ENCODE measurements at places on chromosomes 4 and X. TPM values are rescaled to one million over a fixed set of nuclear protein-coding genes. Genes with fewer than 3 reads are reported as not detected.

The ARR3 gene
- polyA plus RNA-seq, result not detected

DNA sequence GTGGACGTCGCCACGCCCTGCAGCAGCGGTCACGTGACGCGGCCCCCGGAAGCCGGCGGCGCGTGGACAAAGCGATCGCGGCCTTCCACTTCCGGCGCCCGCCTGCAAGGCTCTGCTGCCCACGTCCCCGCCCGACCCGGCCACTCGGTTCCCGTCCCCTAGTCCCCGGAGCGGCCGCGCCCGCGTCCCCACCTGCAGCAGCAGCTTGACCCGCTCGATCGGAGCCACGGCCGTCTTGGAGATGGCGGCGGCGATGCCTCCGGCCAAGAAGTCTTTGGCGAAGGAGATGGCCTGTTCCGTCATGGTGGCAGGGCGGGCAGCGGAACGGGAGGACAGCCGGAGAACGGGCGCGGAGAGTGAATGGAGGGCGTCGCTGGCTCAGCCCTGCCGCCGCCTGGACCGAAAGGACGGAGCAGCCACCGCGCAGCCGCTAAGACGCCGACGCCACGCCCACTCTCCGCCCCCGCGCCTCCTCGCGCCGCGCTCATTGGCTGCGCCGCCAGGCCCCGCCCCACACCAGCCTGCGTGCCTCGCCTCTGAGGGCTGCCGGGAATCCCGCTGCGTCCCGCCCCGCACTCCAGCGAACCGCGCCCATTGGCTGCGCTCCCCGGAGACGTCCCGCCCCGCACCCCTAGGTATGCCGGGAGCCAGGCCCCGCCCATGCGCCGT, at the start of gene SLC25A6:
Gene SLC25A6 (minus strand): TSS at position 407 of the 669 bp plus-strand sequence. CDS start 104 bp downstream, at position 303.
- peak; percentile 99 for DNase-seq

DNA sequence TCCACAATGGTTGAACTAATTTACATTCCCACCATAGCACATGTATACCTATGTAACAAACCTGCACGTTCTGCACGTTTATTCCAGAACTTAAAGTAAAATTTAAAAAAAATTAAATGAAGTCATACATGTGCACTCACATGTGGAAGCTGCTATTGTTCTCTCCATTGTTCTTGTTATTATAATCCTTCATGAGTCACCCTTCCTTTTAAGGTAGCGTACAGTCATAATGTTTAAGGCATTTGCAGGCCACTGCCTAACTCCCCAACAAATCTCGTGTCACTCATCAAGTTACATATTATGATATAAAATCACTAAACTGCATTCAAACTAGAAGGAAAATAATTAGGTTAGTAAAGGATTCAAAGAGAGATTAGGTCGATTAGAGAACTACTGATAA, 63.6 kb downstream of the SLC7A11 start:
- DNase-seq, result peak; percentile 49

GRCh38 chr4:126568652-126569570, 1063.8 kb upstream of the INTU start:
- DNase-seq, result no peak

The SCML2 gene
- polyA plus RNA-seq, result 2.0 TPM

- DNase-seq, result no peak
Measured at GRCh38 chrX:12494400-12495138, 296.6 kb upstream of the PRPS2 start.

GRCh38 chr4:153258750-153259149, 54.5 kb downstream of the TRIM2 start:
- DNase-seq, result no peak

DNA sequence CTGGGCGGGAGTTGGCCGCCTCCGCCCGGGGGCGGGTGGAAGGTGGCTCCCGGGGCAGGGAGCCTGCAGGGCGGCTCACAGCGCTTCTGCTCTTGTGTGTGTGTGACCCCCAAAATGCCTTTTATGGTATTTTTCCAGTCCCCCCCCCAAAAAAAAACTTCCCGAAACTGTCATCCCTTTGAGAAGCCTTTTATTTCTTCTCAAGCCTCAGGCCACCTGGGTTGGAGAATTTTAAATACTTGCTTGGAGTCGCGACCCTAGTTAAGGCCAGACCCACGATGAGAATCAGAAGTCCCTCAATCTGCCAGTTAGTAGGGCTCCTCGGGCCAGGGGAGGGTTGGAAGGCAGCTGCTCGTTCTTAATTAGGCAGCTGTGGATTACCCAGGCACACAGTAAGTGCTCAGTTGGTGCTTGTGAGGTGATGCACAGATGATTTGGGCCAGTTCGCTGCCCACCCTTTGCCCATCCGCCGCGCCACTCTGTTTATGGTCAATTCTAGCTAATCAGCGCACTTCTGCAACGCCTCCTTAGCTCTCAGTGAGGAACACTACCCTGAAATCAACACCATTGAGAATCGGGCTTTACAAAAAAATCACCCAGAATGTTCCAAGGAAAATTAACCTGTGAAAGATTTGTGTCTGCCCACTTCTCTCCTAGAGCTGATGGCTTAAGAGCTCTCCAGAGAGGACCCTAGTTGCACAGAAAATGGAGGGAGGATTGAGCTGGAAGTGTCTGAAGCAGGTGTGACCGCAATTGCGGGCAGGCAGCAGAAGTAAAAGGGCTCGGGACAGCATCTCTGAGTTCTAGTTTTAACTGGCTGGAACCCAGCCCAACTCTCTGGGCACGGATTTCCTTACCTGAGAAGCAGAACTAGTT, 648 bp upstream of the SCD5 start:
- peak; percentile 48 for DNase-seq

DNA sequence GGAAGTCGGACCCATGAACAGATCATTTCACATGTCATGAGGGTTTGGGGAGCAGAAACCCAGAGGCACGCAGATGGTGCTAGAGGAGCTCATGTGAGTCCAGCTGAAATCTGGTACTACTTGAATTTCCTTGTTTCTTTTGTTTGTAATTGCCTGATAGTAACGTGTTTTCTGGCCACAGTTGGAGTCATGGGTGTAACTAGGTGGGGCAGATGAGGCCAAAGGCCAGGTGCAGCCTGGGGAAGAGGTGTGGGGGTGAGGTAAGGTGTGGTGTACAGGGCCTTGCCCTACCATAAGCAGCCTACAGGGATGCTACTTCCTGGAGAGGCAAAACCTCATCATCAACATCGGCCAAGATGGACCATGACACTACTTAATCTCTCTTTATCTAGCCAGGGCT, 271.4 kb downstream of the PTTG2 start:
- no peak for DNase-seq

GRCh38 chr4:127355743-127356142, 277.0 kb upstream of the INTU start:
- peak; percentile 14 for DNase-seq

GRCh38 chr4:55184600-55185523, 59.5 kb upstream of the KDR start:
- peak; percentile 60 for DNase-seq

The IL2RG gene
- polyA plus RNA-seq, result 0.53 TPM

- DNase-seq, result peak; percentile 65
Measured at GRCh38 chr4:41142376-41143310, 71.7 kb downstream of the APBB2 start.

GRCh38 chr4:12844141-12844540, 640.0 kb downstream of the RAB28 start:
- peak; percentile 21 for DNase-seq

The CT45A1 gene
- polyA plus RNA-seq, result not detected

GRCh38 chrX:18973527-18974192, 10.3 kb downstream of the PHKA2 start:
- DNase-seq, result no peak

DNA sequence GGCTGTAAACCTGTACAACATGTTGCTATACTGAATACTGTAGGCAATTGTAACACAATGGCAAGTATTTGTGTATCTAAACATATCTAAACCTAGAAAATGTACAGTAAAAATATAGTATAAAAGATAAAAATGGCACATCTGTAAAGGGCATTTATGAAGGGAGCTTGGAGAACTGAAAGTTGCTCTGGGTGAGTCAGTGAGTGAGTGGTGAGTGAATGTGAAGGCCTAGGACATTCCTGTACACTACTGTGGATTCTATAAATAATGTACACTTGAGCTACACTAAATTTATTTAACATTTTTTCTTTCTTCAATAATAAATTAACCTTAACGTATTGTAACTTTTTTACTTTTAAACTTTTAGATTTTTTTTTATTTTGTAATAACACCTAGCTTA, 5.0 kb upstream of the SHROOM4 start:
- peak; percentile 10 for DNase-seq

GRCh38 chr4:63505714-63506460, 903.4 kb downstream of the TECRL start:
- no peak for DNase-seq

DNA sequence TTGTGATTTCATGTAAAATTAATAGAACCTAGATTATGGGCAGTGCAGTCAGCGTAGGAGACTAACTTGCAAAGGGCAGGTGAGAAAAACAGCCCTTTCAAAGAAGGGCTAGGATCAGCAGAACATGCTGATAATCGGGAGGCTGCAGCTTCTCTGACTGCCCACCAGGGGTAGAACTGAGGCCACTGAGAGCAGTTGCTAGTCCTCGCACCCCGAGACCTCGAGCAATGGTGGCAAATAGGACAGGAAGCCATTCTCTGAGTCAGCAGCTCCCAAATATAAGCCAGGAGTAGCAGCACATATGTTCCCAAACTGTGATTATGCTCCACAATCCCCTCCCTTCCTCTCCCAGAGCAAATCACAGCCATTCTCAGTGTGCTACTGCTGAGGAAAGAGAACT, 186.5 kb downstream of the MSL3 start:
- DNase-seq, result peak; percentile 27

The KLF8 gene
- 1.2 TPM for polyA plus RNA-seq

DNA sequence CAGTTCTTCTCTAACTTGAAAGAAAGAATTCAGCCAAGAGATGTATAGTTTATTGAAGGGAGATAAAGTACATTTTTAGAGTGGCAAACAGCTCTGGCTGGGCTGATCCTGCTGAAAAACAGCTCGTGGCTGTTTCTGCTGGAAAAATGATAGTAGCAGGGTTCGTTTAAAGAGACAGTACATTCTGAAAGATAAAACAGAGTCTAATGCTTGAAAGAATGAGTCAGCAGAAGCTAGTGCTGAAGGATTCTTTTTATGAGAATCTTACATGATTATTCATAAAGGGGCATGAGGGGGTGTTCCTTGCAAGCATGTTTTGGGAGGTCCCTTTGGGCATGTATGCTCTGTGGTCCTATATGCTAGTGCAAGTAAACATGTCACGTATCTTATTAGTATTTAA, 790.0 kb downstream of the PCDH18 start:
- DNase-seq, result peak; percentile 15

DNA sequence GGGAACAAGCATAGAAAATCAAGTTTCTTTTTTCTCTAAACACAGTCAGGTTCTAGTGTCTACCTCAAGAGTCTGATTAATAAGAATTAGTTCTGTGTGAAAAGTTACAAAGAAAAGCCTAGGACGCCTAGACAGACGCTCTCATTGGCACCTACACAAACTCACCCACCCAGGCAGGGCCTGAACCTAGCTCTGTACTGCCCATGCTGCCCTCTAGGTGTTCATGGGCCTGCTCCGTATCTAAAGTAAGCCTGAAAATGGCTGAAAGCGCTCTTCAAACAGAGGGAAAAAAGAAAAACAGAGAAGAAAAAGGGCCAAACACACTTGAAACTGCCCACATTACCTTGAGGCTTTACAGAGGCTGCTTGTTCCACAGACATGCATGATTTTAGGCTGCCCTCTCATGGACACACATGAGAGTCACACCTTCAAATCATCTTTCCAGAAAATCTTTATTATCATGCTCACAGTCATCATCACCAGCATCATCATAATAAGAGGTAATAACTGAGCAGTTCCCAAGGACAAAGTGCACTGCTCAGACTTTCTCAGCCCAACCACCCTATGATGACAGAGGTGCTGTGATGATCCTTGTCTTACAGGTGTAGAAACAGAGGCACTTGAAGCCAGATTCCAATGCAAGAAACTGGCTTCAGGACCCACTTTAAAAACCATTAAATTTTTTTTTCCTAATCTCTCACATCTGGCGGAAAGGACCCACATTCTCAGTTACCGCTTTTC, 49.6 kb downstream of the MAP7D2 start:
- DNase-seq, result peak; percentile 69

The ANXA10 gene
- polyA plus RNA-seq, result 0.27 TPM

The MED12 gene
- 9.5 TPM for polyA plus RNA-seq

The RAI2 gene
- polyA plus RNA-seq, result not detected

DNA sequence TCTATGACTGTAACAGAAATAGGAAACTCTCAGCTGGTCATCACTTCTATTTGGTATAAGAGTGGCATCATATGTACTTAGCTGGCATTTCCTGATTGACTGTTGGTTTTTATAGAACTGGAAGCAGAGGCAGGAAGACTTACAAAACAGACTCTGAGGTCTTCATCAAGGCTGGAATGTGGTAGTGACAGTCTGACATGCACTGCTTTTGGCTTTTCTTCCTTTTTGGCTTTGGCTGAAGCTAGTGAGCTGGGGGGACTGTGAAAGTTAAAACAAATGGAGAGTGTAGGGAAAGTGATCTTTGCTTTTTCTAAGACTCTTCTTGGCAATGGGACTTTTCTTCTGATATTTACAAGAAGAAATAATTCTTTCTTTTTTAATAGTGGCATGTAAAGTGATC, 121.1 kb upstream of the SLC4A4 start:
- no peak for DNase-seq

DNA sequence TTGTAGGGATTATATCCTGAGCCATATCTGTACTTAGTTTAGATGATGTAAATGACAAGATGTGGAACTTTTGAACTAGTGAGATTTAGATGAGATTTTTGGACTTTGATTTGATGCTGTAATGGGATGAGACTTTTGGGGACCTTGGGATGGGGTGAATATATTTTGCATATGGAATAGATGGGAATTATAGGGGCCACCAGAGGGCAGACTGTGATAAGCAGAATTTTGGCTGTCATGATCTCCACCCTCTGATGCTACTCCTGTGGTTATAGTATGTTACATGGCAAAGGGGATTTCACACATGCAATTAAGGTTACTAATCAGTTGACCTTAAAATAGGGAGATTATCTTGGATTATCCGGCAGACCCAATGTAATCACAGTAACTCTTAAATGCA, 214.0 kb upstream of the NHS start:
- peak; percentile 8 for DNase-seq

The CACNA1F gene
- not detected for polyA plus RNA-seq

The GPR119 gene
- polyA plus RNA-seq, result not detected

The F8A3 gene
- 0.16 TPM for polyA plus RNA-seq

The IL2 gene
- not detected for polyA plus RNA-seq

DNA sequence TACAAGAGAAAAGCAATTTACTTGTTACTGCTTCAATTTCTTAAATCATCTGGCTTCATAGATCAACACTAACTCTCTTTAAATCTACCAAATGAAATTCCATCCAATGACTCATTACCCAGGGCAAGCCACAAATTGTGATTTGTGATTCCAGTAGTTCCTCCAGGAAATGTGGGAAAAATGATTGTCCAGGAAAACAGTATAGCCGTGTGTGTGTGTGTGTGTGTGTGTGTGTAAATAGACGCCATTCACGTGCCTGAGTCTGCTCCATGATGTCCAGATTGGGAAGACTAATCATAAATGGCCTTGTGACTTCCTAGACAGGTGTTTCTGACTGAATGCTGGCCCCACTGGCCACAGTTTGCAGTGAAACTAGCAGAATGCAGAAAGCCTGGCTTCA, 121.3 kb downstream of the HS6ST2 start:
- DNase-seq, result peak; percentile 11

Data from GM23248 (cell line).